Stimulated activated CD8-positive, alpha-beta memory T cell treated with anti-CD3 and anti-CD28 coated beads, Interleukin-4, amount 100 ng/mL, for 1 hour (primary cell): ENCODE measurements at places on chromosomes 3 and 15.

GRCh38 chr3:151209654-151210053, 6.6 kb upstream of the GPR171 start:
- no peak for DNase-seq

DNA sequence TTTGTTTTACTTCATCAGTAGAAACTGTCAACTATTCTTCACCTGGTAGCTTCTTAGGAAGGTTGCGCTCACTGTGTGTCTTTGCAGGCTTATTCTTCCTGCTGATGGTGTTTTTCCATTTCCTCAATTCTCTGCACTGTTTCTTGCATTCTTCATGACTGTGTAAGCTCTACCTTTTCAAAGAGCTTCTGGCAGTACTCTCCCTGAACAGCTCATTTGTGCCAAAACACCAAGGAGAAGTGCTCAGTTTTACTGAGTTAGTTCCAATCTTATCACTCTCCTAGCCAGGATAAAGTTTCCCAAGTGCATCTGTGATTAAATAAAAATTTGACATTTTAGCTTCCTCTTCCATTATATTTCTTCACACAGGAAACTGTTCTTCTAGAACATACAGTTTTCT, 339.8 kb downstream of the EPHA3 start:
- no peak for DNase-seq

DNA sequence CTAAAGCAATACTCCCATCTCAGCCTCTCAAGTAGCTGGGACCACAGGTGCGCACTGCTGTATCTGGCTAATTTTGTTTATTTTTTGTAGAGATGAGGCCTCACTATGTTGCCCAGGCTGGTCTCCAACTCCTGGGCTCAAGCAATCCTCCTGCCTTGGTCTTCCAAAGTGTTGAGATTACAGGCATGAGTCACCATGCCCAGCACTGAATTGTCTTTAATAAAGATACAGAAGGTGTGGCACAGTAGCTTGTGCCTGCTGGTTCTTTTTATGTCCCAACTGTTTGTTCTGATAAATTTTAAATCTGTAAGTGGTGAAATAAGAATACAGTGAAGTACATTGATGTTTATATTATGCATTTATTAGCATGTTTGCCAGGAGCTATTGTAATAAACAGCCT, 20.6 kb upstream of the TRAK1 start:
- DNase-seq: no peak

DNA sequence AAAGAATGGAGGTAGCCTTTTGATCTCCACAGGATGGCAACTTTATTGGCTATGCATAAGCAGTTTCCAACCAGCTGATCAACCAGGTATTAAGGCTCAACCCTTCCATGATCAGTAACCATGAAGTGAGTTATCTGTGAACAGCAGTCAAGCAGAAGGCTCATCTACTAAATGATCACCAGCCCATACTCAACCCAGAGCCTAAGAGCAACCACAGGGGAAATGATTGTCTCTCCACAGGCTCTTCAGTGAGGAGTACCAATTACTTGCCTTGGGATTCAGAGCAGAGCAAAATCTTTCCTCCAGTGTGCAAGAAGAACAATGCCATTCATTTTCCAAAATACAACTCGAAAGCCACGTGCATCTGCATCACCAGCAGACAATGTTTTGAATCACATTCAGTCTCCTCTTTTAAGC, 754.8 kb downstream of the ROBO1 start:
- DNase-seq: no peak

- no peak for DNase-seq
Measured at GRCh38 chr3:70754314-70754713, 441.9 kb upstream of the MDFIC2 start.

- DNase-seq: no peak
Measured at GRCh38 chr15:101113114-101114005, 138.5 kb downstream of the CHSY1 start.

- DNase-seq: no peak
Measured at GRCh38 chr3:77329116-77329515, 289.2 kb downstream of the ROBO2 start.

DNA sequence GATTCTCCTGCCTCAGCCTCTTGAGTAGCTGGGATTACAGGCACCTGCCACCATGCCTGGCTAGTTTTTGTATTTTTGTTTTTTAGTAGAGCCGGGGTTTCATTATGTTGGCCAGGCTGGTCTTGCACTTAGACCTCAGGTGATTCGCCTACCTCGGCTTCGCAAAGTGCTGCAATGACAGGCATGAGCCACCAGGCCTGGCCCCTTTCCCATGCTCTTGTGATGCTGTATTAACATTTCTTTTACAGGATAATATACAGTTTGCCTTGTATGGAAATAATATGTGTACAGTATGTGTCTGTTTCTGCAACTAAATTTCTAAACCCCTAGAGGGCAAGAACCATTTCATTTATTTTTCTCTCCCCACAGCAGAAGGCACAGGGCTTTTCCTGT, 37.8 kb downstream of the SCG5 start:
- no peak for DNase-seq

DNA sequence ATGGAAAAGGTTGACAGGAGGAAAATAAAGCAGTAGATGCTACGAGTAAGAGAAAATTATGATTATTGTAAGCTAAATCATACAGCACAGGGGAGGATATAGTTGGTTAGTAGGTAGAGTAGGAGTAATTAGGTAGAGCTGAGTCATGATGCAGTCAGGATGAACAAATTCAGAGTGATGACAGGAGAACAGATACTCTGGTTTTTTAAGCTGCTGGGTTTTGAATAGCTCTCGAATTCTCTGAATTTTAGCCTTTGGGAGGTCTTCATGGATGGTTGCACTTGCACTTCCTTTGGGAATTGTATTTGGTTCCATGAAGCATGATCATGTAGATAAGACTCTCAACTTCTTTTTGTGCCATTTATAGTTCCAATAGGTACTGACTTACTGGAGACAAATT, 96.2 kb downstream of the ECT2 start:
- DNase-seq: no peak

- DNase-seq: no peak
Measured at GRCh38 chr3:4586381-4586780, 93.2 kb downstream of the ITPR1 start.

DNA sequence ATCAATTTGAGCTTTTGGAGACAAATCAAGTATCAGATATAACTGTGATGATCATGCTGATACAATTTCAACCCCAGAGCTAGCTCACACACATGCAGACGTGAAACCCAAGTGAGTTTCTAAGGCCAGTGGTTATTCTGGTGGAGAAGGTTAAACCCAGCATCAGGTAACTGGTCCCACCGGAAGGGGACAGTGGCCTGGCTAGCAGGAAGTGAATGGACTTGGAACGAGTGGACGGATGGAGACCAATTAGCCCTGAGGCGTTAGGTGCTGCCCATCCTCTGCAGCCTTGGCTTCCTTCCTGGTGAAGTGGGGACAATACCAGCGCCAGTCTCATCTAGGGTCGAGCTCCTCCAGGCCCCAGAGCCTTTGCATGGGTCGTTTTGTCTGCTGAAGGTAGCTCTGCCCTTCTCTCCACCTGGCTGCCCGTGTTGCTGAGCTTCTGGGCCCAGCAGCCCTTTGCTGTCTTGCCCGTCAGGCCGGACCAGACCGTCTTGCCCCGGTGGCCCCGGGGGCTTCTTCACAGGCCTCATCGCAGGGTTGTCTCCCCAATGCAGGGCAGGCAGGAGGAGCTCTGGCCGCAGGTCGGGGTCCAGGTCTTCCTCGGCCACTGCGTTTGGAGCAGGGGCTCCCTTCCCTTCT, 915 bp upstream of the KCTD6 start:
- DNase-seq: no peak

DNA sequence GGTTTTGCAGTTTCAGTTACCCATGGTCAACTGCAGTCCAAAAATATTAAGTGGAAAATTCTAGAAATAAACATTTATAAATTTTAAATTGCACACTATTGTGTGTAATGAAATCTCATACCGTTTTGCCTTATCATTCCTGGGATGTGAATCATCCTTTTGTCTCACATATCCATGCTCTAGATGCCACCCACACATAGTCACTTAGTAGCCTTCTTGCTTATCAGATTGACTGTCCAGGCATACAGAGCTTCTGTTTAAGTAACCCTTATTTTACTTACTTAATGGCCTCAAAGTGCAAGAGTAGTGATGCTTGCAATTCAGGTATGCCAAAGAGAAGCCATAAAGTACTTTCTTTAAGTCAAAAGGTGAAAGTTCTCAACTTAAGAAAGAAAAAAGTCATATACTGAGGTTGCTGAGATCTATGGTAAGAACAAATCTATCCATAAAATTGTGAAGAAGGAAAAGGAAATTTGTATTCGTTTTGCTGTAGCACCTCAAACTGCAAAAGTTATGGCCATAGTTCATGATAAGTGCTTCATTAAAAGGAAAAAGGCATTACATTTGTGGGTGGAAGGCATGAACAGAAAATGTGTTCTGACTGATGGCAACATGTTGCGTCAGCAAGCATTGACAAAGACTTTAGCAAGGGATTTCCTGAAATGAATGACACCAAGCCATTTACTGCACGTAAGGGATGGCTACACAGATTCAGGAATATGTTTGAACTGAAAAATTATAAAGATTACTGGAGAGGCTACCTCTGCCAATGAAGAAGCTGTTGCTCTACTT, 43.8 kb downstream of the SPATA16 start:
- no peak for DNase-seq

- DNase-seq: no peak
Measured at GRCh38 chr15:23420806-23421575, 26.1 kb downstream of the GOLGA6L2 start.

DNA sequence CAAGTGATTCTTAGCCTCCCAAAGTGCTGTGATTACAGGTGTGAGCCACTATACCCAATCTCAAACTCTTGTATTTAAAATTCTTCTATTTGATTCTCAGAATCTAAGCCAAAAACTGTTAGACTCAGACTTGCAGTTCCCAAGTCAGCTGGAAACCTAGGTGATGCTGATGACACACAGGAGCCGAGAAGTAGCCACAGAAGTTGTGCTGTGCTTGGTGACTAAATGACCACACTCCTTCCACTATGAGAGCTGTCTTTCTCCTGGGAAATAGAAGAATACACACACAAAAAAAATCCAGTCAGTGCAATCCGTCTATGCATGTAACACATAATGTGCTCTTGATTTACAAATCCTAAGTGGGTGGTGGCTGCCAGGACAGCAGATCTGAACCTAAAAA, 33.9 kb downstream of the ILDR1 start:
- DNase-seq: no peak

GRCh38 chr3:73757536-73757935, 132.8 kb upstream of the PDZRN3 start:
- no peak for DNase-seq
